Pulmonary artery endothelial cell (primary cell): ENCODE measurements at places on chromosomes 2 and 18. TPM values are rescaled to one million over a fixed set of nuclear protein-coding genes. Genes with fewer than 3 reads are reported as not detected.

Gene FHOD3
- total RNA-seq, result 0.07 TPM in 2 replicates

Gene RAB27B
- total RNA-seq, result 0.11 and 0.13 TPM in 2 replicates

Gene CHMP3
- 87.6 and 97.9 TPM in 2 replicates for total RNA-seq

Gene INHBB
- total RNA-seq, result 0.25 and 1.7 TPM in 2 replicates

Gene CDH2
- 31.6 and 36.5 TPM in 2 replicates for total RNA-seq

Gene DRC1
- 0.13 and 0.18 TPM in 2 replicates for total RNA-seq

GRCh38 chr2:128519517-128520215 lies 201.0 kb upstream of the HS6ST1 start:
- DNase-seq, result no peak

DNA sequence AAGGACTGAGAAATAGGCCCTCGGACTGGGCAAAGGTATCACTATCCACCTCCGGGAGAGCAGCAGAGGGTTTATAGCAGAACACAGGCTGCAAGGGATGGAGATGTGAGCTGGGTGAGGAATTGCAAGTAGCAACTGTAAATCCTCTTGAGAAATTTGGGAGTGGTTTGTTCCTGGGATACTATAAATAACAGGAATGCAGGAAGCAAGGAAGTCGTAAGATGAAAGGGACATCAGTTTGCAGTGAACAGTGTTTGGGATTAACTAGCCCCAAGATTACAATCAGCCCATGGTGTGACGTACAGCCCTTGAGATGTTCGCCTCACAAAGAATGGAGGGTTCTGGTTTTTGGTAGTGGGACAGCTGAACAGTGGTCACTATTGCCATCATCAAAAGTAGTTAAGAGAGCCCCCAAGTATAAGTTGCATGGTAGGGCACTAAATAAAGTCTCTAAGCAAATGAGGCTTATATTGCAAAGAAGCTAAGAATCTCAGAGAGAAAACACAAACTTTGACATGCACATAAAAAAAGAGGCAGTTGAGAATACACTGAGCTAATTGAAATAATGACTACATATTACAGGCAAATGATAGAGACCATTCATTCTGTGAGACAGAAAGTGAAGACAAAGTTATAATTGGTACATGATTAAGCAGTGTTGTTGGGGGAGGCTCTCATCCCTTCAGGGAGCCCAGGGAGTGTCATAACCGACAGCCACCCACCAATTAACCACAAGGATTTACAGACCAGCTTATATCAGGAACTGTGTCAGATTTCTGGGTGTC lies 362.5 kb upstream of the ACVR2A start:
- DNase-seq, result no peak

DNA sequence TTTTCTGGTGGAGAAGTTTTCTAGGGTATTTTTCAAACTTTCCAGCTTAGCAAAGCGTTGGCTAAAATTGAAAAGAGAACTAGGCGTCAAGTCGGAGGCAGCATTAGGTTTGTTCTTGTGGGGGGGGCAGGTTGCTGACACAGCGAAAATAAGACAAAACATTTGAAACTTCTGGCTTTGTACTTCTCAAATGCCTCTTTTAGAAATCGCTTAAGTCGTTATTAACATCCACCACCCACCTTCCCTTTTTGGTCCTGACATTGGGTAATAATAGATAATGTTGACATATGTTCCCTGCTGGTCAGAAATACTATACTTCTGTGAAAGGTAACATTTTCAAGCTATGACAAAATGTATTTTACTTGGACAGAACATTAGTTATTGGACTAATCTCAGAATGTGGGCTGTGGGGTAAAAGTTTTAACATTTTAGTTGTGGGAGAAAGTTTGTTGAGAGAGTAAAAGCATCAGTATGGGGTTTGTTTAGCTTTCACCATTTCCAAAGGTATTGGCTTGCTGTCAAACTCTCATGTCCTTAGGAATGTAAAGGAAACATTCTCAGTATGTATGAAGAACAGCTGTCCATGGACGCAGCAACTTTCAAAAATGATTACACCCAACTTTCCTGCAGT lies 88.1 kb upstream of the ZEB2 start:
- DNase-seq, result no peak

DNA sequence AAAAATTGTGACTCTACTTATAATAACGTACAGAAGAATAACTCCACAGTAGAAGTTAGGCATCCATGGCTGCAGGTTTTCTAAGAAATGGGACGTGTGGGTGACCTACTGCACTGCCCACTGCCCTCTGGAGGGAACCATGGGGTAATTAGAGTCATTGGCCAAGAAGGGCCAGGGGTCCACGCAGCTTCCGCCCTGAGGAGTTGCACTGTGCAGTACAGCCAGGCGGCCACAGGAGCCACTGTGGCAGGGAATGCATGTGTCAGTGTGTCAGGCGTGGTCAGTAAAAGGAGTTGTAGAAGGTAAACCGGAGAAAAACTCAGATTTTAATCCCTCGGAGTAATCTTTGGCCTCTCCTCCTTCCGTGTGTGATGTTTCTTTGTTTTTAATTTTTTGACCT lies 24.8 kb downstream of the NCK2 start:
- no peak for DNase-seq

GRCh38 chr2:223238301-223238700 lies 186.3 kb downstream of the KCNE4 start:
- DNase-seq, result no peak

DNA sequence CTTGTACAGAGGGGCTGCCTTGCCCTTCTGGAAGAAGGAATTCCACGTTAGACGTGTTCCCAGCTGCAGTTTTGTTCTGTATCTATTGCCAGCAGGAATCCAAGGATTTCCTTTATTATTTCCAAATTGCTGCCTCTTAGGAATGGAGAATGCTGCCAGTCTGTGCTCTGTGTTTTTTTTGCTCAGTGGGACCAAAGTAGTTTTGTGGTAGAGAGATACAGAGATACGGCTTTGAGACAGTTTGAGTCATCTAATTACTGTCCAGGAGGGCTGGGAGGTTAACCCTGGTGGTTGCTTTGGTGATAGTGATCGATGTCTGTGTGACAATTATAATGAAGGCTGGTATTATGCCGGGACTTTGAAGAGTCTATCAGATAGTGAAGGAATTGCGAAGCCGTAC lies 26.3 kb downstream of the ASAP2 start:
- no peak for DNase-seq

DNA sequence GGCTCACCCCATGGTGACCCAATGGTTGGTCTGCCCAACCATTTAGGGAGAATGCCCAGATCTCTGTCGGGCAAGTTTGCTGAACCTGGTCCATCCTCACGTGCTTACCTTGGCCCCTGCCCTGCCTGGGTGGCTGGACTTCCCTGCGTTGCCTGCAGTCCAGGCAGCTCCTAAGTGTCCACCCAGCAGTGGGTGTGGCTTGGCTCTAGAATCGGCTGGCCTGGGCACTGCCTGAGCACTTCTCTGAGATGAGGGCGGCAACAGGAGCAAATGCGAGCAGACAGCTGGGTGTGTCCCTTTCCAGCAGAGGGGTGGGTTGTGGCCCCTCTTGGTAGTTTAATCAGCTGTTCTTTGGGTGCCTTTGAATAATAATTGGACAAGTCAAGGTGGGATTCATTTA lies 11.3 kb downstream of the PCARE start:
- DNase-seq, result no peak

- DNase-seq, result no peak
Measured at GRCh38 chr2:46181789-46182530, 115.2 kb upstream of the EPAS1 start.

DNA sequence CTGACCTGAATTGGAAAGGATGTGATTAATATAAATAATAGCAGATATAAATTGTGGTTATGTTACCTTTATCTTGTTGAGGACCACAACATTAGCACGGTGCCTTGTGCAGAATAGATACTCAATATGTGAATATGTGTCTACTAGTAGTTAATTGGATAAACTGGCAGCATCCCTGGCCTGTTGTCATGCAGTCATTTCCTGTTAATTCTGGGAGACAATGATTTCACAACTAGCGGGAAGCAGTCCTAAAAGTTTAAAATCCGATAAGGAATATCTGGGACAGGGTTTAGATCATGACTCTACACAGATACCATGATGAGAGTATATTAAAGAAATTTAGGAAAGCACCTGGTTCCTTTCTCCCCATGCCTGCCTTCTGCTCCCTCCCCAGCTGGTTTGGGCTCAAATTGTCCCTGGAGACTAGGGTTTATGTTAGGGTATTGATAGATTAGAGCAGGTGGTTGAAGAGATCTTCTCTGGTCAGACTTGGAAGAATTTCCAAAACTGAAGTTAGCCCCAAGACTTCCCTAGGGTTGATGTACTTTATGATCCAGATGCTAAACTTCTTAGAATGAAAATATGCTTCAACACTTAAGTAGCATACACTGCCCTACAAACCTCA lies 32.8 kb downstream of the CYBRD1 start:
- DNase-seq, result no peak

DNA sequence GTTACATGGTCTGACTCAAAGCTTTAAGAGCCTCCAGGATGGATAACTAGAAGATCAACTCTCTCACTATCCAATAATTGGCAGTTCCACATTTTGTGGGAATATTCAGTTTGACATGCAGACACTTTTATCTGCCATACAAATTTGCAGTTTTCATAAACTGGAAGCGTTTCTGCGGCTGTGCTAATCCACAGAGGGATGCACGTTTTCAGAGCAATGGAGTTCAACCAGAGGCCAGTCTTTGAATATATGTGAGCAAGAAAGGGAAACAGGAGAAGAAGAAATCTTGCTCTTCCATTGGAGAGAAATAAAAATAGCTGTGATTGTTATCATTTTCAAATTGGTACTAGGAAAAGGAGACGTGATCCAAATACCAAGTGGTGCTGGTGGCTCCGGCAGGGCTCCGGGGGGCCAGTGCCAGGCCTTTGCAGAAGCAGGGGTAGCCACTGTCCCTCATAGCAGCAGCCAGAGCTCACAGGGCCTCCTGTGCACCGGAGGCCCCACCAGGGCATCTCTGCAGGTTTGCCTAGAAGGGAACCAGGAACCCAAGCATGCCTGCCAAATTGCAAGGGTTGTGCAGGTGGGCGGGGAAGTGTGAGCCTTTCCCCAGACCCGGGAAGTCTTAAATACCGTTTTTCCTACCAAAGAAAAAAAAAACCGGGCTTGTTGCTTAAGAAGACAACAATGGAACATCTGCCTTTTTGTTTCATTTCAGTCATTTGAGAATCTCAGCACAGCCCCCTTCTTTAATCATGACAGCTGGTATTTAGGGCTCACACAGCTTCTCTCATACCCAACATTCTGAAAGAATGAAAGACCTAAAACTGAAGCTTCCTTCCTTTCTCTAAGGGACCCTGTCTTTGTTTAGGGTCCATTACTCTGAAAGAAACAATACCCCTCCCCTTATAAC lies 791.1 kb upstream of the SOX11 start:
- DNase-seq, result no peak

DNA sequence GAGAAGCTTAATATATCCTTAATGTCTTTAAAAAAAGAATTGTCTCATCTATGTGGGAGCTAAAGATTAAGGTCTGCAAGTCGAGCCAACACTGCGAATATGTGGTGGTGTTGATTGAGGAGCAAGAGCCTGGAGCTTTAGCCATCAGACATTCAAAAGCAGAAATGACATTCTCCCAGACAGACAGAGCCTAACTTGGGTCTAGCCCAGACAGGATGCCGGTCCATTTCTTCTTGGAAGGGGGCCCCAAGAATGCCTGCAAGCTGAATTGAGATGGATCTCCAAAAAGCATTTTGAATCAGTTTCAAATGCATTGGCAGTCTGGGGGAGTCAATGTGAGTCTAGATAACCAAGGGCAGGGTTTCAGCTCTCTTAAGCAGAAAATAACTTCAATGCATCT lies 30.1 kb upstream of the EML4 start:
- no peak for DNase-seq

DNA sequence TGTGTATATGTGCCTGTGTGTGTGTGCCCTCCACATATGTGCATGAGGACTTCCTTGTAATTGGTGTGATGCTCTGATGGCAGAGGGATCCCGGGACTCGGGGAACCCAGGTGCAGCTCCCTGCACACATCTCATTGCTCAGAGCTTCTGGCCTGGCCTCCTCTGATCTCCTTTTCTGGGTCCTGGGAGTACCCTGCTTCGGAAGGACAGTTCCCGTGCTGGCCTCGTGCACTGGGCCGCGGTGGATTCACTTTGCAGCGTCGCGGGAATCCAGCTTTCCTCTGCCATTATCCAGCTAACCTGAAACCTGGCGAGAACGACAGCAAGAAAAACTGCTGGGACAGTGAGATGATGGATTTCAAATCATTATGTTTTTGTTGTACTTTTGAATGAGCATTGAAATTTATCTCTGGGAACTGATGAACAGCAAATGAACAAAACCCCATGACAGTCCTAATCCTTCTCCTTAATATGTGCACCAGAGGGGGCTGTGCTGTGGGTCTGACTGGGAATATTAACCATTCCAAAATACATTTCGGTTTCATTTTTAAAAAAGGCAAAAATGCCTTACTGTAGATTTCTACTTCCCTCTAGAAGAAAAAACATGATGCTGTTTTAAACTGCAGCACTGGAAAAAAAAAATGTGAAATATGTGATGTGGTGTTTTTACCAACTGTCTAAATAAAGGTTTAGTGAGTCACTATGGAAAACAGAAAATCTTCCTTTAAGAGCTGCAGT lies 78.2 kb downstream of the PTGR3 start:
- no peak for DNase-seq

DNA sequence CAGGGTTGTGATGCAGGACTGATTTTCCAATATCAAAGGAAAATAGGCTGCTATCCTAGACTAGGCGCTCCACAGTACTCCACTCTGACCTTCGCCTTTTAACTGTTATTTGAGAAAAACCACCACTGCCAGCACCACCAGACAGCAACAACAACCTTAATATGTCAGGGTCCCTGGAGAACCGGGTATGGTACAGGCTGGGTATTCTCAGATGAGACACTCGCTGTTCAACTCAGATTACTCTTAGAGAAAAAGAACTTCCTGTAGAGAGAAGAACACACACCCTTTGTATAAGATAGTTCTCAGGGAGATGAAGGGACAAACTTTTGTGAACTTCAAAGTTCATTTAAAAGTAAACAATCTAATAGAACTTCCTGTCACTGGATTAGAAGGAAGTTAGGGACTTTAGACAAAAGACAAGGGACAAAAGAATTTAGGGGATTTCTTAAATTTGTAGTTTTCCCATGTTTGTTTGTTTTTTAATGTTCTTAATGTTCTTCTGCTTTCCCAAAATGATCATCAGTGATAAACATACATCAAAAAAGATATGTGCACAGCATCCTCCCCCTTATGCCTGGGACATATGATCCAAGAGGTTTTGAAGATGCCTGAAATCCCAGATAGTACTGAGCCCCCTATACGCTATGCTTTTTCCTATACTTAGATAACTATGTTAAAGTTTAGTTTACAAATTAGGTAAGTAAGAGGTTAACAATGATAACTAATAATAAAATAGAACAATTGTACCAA lies 41.3 kb upstream of the PPP1R1C start:
- no peak for DNase-seq

GRCh38 chr2:119051263-119051662 lies 107.3 kb downstream of the C1QL2 start:
- DNase-seq, result no peak

DNA sequence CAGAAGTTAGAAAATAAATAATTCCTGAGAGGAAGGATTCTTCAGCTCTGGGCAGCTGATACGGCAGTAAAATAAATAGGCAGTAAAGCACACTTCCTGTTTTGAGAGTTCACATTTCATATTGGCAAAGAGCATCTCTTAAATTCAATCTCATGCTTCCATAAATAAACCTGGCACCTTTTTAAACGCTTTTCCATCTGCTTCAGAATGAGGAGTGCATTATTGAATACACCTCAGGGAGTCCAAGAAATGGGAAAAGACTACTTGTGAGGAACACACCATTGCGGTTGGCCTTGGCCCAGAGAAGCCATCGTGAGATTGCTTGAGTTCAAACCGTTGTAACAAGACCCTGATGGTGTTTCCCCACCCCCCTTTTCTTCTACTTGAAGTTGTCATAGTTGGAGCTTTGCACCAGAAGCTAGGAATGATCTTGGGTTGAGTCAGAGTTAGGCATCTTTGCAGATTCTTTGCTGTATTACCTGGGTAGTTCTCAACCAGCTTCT lies 123.9 kb downstream of the RDH14 start:
- no peak for DNase-seq
